ENCODE measurements at places on chromosomes 1 and 21. TPM values are rescaled to one million over a fixed set of nuclear protein-coding genes. Genes with fewer than 3 reads are reported as not detected.

The OR2T5 gene
- not detected for total RNA-seq

The C1orf21 gene
- not detected for total RNA-seq

The FCGR2B gene
- not detected for total RNA-seq

The DAP3 gene
- total RNA-seq = 133 TPM

The GSTM1 gene
- total RNA-seq = not detected

The RGS16 gene
- total RNA-seq = not detected

The CELA2A gene
- not detected for total RNA-seq

The ATAD3C gene
- total RNA-seq = 3.2 TPM

The IGSF9 gene
- not detected for total RNA-seq

The FOXD2 gene
- total RNA-seq = 0.07 TPM

The TUT4 gene
- total RNA-seq = 44.7 TPM

The GBP1 gene
- total RNA-seq = 2.6 TPM

The SEC16B gene
- 5.3 TPM for total RNA-seq

- H3K4me3 ChIP-seq = no peak overlapping the region
- peaks cover 85% of the 10 kb centered on the region for H3K4me1 ChIP-seq
- H3K36me3 ChIP-seq = no peaks in the 10 kb centered on the region
- no peaks in the 10 kb centered on the region for H3K27me3 ChIP-seq
Measured at GRCh38 chr1:205502111-205502810, 2.2 kb upstream of the CDK18 start.

DNA sequence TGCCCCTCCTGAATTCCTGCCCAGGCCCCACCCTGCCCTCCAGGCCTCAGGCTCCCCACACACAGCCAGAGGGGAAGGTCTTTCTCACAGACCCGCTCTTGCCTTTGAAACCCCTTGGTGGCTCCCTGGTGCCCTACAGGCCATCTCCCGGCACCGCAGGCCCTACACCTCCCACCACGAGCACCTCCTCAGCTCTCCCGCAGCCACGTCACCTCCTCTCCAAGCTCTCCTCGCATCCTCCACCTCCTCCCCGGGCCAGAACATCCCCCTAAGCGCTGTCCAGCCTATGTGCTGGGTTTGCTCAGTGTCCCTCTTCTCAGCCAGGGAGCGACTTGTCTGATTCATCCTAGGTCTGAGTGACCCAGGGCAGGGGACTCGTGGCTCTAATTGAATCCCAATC lies 66.4 kb downstream of the DMRTB1 start:
- DNase-seq = no peak
- peaks cover 50% of the 10 kb centered on the region for H3K27me3 ChIP-seq
- H3K4me3 ChIP-seq = no peak overlapping the region

- H3K27ac ChIP-seq = no peak overlapping the region
- no peaks in the 10 kb centered on the region for H3K36me3 ChIP-seq
- peaks cover 11% of the 10 kb centered on the region for H3K27me3 ChIP-seq
- H3K4me3 ChIP-seq = no peak overlapping the region
Measured at GRCh38 chr1:5640845-5641244, 351.4 kb downstream of the NPHP4 start.

DNA sequence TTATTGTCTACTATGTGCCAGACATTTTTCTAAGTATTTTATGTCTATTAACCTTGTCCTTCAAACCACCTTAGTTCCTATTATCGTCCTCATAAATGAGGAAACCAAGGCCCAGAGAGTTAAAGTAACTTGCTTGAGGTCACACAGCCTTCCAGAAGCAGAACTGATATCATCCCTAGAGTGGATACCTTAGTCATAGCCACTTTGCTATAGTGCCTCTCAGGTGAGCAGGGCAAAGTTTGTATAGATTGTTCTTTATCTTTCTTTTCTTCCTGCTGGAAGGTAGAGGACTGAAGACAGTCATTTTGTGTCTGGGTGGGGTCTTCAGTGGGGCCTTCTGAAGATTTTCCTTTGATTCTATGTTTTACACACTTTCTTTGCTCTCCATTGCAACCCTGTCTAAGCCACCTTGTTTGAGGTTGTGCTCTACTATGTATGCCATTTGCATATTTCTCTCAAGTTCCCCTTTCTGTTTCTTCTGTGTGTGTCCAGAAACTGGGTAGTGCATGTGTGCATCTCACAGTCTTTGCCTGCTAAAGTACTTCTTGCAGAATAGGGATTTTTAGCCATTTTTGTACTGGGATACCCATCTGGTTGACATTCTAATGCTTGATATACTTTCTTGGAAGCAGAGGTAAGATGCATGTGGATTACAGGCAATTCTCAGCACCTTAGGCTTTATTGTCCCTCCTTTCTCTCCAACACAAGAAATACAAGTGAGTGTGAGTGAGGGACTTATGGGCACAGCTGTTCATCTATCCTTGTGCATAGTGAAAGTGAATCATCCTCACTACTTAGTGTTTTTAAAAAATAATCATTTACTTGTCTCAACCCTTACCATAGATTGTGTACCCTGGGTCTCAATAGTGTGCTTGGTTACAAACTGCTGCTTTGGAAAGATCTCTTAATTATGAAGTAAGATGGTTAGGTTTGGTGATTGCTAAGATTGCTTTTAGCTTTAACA lies 207.6 kb upstream of the HMCN1 start:
- H3K4me3 ChIP-seq = no peak overlapping the region
- H3K36me3 ChIP-seq = no peaks in the 10 kb centered on the region
- no peak overlapping the region for H3K27ac ChIP-seq

GRCh38 chr1:224666913-224667312 lies 50.8 kb downstream of the CNIH3 start:
- no peak for DNase-seq
- H3K36me3 ChIP-seq = no peaks in the 10 kb centered on the region
- no peaks in the 10 kb centered on the region for H3K4me1 ChIP-seq
- H3K4me3 ChIP-seq = no peak overlapping the region

DNA sequence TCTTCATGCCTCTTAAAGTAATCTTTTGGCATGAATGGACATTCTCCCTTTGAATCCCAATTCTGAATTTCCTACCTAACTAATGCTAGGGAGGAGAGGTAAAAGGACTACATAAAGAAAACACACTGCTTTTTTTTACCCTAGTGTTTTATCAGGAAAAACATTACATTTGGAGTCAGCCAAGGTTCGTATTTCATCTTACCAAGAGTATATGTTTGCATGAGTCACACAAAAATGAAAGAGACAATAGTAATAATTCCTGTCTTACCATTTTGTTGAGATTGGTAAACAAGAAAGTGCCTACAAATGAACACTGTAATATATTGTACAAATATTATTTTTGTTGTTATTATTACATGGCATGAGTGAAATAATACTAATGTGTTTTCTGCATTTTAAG lies 112.9 kb upstream of the WARS2 start:
- H3K27ac ChIP-seq = no peak overlapping the region
- H3K36me3 ChIP-seq = no peaks in the 10 kb centered on the region
- no peak overlapping the region for H3K4me3 ChIP-seq

DNA sequence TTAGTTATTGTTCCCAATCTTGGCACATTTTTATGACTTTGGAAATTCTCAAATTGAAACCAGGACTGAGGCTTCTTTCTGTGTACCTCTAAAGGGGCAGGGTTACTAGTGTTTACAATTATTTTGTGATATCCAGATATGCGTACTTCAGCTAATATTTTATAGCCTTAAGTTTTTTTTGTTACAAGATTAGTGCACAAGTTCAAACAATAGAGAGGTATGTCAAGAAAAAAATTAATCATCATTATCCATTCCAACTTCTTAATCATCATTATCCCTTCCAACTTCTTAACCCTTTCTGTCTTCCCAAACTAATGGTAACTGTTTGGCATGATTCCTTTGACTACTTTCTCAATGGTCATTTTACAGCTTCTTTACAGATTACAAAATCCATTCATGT lies 272.9 kb upstream of the C1orf105 start:
- no peaks in the 10 kb centered on the region for H3K27me3 ChIP-seq
- no peak for DNase-seq
- H3K4me1 ChIP-seq = no peaks in the 10 kb centered on the region
- H3K36me3 ChIP-seq = no peaks in the 10 kb centered on the region
- no peak overlapping the region for H3K4me3 ChIP-seq

GRCh38 chr1:114009393-114009792 lies 30.1 kb downstream of the OLFML3 start:
- H3K4me1 ChIP-seq = 0 out of 2 replicates have a peak, but pooled peaks cover 5% of the 10 kb centered on the region
- DNase-seq = peak; percentile 34
- H3K27me3 ChIP-seq = peaks cover 3% of the 10 kb centered on the region
- no peaks in the 10 kb centered on the region for H3K36me3 ChIP-seq
- no peak overlapping the region for H3K27ac ChIP-seq

GRCh38 chr1:185695299-185695698 lies 38.9 kb upstream of the HMCN1 start:
- no peak for DNase-seq
- no peaks in the 10 kb centered on the region for H3K27me3 ChIP-seq
- no peak overlapping the region for H3K4me3 ChIP-seq
- no peak overlapping the region for H3K27ac ChIP-seq

GRCh38 chr1:116386042-116386441 lies 13.0 kb downstream of the ATP1A1 start:
- no peaks in the 10 kb centered on the region for H3K27me3 ChIP-seq
- H3K4me3 ChIP-seq = no peak overlapping the region
- H3K4me1 ChIP-seq = peaks cover 26% of the 10 kb centered on the region
- peaks cover 24% of the 10 kb centered on the region for H3K36me3 ChIP-seq
- no peak overlapping the region for H3K27ac ChIP-seq
- no peak for DNase-seq

DNA sequence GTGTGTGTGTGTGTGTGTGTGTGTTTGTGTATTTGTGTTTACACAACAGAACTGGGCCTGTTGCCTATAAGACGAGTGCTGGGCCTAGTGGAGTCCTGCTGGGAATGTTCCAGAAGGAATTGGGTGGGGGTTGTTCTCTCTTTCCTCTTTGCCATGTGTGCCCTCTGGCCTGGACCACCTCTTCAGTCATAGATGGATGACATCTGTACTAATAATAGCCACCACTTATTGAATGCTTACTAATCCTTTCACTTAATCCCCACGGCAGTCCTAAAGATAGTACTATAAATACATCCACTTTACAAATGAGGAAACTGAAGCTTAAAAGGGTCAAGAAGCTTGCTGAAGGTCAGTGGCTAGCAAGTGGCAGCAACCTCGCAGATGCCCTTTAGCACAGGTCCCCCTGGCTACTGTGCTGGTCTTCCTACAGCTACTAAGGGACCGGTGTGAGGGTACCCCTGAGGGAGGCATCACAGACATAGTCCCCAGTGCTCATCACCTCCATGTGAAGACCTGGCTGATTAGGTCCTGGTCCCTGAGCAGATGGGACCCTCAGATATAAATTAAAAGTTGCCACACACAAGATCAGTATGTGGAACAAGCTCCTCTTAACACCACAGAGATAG lies 55.2 kb upstream of the KIF1B start:
- H3K4me1 ChIP-seq = peaks cover 7% of the 10 kb centered on the region
- H3K36me3 ChIP-seq = peaks cover 9% of the 10 kb centered on the region
- no peak overlapping the region for H3K4me3 ChIP-seq
- H3K27ac ChIP-seq = no peak overlapping the region
- no peaks in the 10 kb centered on the region for H3K27me3 ChIP-seq
- no peak for DNase-seq

DNA sequence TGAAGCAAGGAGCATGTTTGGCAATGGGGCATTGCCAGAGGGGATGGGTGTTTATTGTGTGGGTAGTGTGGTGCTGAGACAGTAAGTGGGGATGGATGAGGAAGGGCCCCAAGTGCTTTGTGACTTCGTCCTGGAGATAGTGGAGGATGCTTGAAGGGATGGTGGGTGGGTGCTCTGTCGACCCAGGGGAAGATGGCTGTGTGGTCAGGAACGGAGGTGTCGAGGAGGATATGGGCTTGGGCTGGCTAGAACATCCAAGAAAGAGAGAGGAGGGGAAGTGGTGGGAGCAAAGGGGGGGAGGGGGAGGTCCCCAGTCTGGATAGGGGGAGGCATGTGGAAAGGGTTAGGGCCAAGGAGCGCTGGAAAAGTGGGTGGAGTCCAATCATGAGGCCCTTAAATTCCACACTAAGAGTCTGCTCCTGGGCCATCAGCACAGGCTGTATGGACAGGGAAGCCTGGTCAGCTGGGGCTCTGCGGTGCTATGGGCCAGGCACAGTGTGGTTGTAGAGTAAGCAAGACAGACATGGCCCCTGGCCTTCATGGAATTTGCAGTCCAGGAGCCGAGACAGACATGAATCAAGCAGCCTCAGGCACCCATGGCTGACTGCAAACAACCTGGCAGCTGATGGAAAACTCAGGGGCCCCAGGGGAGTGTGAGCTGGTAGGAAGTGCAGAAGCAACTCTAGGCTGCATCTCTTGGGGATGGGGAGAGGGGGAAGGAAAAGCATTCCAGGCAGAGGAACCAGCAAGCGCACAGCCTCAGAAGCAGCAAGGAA lies 36.3 kb downstream of the EDN2 start:
- no peak overlapping the region for H3K27ac ChIP-seq
- H3K4me1 ChIP-seq = no peaks in the 10 kb centered on the region
- H3K27me3 ChIP-seq = peaks cover 13% of the 10 kb centered on the region
- H3K4me3 ChIP-seq = no peak overlapping the region
- no peak for DNase-seq

DNA sequence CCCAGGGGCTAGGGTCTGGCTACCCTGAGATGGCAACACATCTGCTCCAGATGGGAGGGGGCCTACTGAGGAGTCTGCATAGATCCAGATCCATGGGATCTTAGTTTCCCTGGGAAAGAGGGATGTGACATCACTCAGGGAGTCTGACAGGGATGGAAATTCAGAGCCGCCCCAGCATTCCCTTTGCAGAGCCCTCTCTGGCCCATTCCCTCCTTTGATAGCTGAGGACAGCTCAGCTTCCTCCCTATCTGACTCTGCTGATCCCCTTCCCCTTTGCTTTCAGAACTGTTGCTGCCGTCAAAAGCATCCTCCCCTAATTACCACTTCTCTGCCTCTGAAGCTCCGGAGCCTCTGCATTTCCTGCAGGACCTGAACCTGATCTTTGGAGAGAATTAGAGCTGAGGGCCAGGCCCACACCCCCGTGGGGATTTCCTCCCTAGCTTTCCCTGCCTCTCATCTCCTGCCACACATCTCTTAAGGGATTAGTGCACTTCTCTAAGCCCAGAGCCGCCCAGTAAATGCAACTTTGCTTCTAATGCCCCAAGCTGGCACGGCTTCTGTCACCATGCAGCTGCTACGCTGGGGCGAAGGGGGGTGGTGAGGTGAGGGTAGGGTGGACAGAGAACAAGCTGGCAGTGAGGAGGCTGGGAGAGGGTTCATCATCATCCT lies 9.5 kb upstream of the ASCL5 start:
- H3K27me3 ChIP-seq = no peaks in the 10 kb centered on the region
- no peaks in the 10 kb centered on the region for H3K4me1 ChIP-seq
- peaks cover 60% of the 10 kb centered on the region for H3K36me3 ChIP-seq
- no peak overlapping the region for H3K4me3 ChIP-seq

DNA sequence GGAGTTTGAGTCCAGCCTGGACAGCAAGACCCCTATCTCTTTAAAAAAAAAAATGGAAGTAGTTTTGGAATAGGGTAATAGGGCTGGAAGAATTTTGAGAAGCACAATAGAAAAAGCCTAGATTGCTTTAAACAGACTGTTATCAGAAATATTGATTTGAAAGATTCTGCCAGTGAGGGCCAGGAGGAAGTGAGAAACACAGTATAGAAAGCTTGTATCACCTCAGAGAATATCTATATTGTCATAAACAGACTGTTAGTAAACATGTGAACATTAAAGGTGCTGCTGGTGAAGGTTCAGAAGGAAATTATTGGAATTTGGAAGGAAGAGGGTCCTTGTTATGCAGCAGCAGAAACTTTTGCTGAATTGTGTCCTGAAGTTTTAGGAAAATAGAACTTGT lies 24.8 kb upstream of the PSEN2 start:
- H3K4me3 ChIP-seq = no peak overlapping the region
- H3K27ac ChIP-seq = no peak overlapping the region
- no peaks in the 10 kb centered on the region for H3K36me3 ChIP-seq
- no peaks in the 10 kb centered on the region for H3K27me3 ChIP-seq
- DNase-seq = no peak
